ENCODE measurements at places on chromosomes 1 and 21.

- DNase-seq, result no peak
Measured at GRCh38 chr1:168285521-168285790, 4.8 kb downstream of the TBX19 start.

DNA sequence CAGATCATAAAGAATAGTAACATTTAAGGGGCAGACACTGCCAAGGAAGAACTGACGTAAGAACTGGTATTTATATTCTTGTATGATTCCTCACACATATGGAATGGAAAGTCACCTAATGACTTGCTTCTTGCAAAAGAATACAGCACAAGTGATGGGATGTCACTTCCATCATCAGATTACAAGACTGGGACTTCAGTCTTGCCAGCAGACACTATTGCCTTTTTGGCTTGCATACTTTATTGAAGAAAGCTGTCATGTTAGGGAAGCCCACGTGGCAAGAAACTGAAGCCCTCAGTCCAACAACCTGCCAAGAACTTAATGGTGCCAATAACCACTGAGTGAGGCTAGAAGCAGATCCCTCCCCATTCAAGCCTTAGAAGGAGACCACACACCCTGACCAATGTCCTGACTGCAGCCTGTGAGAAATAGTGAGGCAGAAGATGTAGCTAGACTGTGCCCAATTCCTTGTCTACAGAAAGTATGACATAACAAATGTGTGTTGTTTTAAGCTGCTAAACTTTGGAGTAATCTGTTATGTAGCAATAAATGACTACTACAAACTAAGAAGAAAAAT is 12.0 kb downstream of the EGLN1 start:
- DNase-seq, result no peak

GRCh38 chr21:21137986-21138385 is 139.8 kb downstream of the NCAM2 start:
- DNase-seq, result no peak

- DNase-seq, result no peak
Measured at GRCh38 chr1:172894349-172895049, 156.2 kb downstream of the TNFSF18 start.

DNA sequence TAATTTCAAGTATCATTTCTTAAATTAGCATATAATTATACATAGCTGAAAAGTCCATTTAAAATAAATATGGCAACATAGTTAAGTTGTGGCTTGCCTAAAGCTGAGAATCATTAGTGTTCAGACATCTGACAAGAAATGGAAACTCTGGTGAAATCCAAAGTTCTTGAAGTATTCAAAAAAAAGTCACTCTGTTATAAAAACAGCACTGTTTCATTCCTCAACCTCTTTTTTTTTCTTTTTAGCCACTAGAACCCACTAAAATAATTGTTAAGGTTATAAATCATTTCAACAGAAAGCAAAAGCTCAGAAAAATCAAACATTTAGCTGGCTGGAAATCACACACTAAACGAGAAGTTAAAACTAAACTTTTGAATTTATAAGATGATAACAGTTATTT is 476.7 kb downstream of the LTN1 start:
- no peak for DNase-seq

- no peak for DNase-seq
Measured at GRCh38 chr1:223403184-223403815, 10.1 kb downstream of the CCDC185 start.

Measured in activated CD8-positive, alpha-beta memory T cell treated with anti-CD3 and anti-CD28 coated beads for 48 hours (primary cell).